Stimulated activated CD8-positive, alpha-beta memory T cell treated with anti-CD3 and anti-CD28 coated beads, Interleukin-4, amount 100 ng/mL, for 24 hours (primary cell): ENCODE measurements at places on chromosomes 1 and 21.

DNA sequence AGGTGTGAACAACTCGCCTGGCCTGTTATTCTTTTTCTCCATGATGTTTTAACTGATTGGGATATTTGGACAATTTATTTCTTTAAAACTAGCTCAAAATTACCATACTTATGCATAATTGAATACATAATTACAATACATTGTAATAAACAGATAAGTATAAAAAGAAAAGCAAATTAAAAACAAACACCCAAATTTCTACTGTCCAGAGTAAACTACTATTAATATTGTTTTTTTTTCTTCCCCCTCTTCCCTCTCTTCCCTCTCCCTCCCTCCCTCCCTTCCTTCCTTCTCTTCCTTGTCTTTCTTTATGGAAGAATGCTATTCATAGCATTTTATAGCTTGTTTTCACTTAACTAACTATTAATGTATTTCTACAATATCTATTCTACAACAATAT is 117.7 kb upstream of the IVNS1ABP start:
- DNase-seq = no peak

- DNase-seq = no peak
Observed at GRCh38 chr1:42797979-42798378, 13.2 kb downstream of the TMEM269 start.

DNA sequence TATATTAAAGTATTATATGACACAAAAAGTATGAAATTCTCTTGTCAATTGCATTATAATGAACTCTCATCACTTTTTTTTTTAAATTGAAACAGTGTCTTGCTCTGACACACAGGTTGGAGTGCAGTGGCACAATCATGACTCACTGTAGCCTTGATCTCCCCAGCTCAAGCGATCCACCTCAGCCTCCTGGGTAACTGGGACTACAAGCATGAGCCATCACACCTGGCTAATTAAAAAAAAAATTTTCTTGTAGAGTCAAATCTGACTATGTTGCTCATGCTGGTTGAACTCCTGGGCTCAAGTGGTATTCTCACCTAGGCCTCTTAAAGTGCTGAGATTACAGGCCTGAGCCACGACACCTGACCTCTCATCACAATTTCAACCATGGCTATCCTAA is 259.3 kb downstream of the S1PR1 start:
- DNase-seq = no peak

DNA sequence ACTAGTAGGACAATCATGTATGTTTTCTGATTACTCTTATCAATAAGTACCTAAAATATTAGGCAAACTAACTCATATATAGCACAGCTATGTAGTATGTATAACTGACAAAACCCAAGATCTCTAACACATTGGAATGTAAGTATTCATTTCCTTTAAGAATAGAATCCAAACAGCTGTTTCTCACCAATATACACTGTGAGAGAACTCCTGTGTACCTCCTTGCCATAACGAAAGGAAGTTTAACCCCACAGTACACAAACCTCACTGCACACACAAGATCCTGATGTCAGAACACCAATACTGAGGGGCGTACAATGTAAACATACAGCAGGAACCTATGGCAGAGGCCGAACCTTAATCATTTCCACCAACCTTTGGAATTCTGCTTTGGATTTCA is 113.0 kb downstream of the SMYD3 start:
- no peak for DNase-seq

DNA sequence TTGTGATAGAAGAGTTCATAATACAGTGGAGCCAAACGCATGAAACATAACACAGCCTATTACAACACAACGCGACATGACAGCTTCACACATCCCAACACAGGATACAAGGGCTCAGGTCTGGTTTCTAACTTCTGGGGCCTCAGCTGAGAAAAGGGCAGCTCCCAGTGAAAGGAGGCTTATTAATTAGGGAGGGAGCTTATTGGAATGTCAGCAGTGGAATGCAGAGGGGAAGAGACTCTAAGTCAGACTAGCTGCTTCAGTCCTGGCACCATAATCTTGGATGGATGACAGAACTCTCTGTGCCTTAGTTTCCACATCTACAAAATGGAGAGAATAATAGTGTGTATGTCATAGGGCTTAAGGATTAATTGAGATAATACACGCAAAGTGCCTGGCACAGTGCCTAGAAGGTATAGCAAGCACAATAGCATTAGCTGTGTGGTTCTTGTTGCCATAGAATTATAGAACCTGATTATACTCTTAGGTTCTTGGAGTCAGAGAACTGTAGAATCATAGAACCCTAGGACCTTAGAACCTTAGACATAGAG is 22.7 kb upstream of the SLC2A1 start:
- DNase-seq = no peak

DNA sequence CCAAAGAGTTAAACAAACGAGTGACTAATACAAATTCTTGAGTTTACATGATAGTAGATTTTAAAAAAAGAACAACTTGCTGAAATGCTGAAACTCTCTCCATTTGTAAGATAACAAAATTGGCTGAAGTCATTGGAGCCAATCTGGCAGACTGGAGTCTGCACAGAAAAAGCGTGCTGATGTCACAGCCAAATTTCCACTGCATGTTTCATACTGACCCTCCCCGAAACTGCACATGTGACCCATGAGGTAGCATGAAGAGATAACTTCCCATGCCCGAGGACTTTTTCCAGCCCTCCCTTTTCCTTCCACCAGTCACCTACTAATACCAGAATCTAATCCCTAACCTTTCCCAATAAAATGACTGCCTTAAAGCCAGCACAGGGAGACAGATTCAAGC is 1.2 kb upstream of the LELP1 start:
- no peak for DNase-seq

- no peak for DNase-seq
Observed at GRCh38 chr1:172486805-172487454, 43.1 kb upstream of the PIGC start.

DNA sequence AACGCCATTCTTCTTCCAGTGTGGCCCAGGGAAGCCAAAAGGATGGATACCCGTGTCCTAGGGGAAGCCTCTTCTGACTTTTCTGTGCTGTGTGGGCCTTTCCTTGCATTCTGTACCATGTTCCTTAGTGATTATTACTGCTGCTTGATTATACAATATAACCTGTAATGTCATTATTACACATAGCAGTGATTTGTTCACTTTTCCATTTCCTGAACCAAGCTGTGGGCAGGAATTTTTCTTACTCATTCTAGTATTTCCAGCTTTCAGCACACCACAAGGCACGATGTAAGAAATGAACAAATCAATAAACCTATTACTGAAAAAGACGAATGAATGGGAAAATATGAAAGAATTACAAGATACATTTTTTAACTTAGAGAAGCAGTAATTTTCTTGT is 8.4 kb upstream of the USP33 start:
- no peak for DNase-seq

DNA sequence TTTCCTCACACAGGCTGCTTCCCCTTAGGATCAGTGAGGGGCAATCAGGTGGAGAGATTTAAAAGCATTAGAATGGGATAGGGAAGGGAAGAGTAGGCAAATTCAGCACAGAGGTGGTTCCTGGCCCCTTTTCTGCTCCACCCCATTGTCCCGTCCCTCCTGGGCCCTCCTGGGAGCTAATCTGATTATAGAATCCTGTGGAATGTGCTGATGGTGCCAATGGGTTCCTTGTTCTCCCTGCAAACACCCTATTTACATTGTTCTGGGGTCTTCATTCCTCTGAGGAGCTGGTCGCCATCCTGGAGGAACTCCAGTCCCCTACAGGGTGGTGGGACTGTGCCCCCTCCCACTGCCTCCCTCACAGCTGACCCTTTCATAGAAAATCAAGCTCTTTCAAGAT is 34.4 kb upstream of the LRP8 start:
- DNase-seq = no peak

GRCh38 chr1:66624412-66625060 is 90.6 kb downstream of the SGIP1 start:
- no peak for DNase-seq

DNA sequence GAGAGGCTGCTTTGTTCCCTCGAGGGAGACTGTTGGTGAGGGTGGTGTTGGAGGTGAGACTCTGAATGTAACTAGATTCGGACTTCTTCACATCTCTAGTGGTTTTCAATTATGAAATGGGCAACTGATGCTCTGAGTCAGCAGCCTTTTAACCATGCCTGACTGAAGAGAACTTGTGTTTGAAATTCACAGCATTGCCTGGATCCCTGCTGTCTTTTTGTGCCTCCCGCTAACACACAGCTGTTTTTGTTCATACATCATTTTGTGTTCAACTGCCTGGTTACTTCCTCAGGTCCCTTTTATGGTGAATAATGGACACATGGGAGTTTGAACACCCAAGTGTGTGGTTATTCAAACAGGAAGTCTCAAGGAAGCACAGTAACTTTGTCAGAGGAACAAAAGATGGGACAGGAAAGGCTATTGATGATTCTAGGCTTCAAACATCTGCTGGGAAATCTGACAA is 16.8 kb downstream of the LAMC1 start:
- DNase-seq = no peak

GRCh38 chr1:158685085-158685484 is 1.4 kb downstream of the SPTA1 start:
- no peak for DNase-seq

- DNase-seq = no peak
Observed at GRCh38 chr1:169109561-169110134, 3.2 kb downstream of the ATP1B1 start.

- DNase-seq = no peak
Observed at GRCh38 chr1:8939362-8939995, 6.2 kb upstream of the CA6 start.

DNA sequence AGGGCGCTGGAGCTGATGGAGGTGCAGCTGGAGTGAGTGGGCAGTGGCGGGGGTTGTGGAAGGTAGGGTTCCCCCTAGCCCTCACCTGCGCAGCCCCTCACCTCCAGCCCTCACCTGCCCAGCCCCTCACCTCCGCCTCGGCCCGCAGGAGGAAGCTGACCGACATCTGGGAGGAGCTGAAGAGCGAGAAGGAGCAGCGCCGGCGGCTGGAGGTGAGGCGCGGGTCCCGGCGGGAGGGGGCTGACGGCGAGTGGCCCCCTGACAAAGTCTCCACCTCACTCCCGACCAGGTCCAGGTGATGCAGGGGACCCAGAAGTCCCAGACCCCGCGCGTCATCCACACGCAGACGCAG is 2.7 kb downstream of the EVA1B start:
- DNase-seq = no peak

GRCh38 chr1:220527908-220528678 is at the start of gene MARK1:
TSS of gene MARK1 (plus strand) at chr1:220528136. CDS start at chr1:220528823, 687 bp downstream.
- no peak for DNase-seq

DNA sequence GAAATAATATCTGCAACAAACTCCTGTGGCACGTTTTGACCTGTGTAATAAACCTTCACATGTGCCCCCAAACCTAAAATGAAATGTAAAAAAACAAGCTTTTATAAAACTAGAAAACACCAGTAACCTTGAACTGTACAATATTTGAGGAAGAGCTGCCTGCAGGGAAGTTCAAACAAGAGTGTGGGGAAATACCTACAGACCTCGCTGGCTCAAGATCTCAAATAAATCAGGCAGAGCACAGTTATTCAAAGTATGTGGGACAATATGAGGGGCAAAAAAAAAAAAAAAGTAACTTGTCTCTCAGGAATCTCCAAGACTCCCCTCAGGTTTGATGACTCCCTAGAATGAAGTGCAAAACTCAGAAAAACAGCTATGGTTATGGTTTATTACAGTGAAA is 37.9 kb upstream of the PPIH start:
- DNase-seq = no peak

GRCh38 chr1:203477748-203478147 is 2.1 kb downstream of the PRELP start:
- DNase-seq = no peak

DNA sequence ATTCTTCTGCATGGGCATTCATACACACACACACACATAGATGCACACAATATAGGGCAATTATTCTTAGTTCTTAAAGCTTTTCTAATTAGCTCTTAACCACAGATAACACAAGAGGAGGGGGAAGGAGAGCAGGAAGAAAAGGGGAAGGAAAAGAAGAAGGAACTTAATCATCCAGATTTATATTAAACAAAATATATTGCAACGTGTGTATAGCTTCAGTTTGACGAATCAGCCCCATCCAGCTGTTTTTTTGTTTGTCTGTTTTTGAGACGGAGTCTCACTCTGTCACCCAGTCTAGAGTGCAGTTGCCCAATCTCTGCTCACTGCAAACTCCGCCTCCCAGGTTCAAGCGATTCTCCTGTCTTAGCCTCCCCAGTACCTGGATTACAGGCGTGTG is 21.7 kb upstream of the ANKRD13C start:
- DNase-seq = no peak

GRCh38 chr1:67190942-67191341 is 24.7 kb downstream of the IL23R start:
- DNase-seq = no peak

- no peak for DNase-seq
Observed at GRCh38 chr1:66725885-66726665, 26.2 kb upstream of the DYNLT5 start.

DNA sequence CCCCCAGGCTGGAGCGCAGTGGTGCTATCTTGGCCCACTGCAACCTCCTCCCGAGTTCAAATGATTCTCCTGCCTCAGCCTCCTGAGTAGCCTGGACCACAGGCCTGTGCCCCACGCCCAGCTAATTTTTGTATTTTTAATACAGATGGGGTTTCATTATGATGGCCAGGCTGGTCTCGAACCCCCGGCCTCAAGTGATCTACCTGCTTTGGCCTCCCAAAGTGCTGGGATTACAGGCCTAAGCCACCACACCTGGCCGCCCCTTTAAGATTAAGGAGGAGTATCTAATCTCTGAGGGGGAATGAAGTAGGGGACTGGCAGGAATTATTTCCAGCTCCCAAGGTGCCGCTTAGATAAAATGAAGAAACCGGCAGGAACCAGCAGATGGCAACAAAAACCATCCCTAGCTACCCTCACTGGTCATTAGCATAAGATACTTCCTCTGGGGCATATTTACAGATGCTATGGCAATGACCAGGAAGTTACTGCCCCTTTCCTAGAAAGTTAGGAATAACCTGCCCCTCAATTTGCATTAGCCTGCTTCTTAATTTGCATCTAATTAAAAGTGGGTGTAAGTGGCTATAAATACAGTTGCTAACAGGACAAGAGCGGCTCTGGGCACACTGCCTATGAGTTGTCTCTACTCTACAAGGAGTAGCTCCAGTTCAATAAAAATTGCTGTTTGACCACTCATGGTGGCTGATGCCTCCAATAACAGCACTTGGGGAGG is 7.1 kb upstream of the NSUN4 start:
- DNase-seq = no peak

DNA sequence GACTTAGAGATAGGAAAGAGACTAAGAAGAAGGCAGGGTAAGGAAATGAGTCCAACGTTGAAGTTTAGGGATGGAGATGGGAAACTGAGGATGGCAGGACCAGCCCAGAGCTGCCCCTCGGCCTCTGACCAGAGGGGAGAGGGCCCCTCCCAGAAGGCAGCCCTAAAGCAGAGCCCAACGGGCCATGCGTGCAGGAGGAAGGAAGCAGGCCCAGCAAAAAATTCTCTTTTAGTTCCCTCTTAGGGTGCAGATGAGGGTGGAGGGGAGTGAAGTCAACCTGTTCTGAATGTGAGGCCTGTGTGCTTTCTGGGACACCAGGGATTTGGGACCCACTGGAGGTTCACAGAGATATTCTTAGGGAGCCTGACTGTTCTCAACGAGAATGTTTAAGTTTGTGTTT is 225.4 kb downstream of the RHOU start:
- no peak for DNase-seq
